Activated CD4-positive, alpha-beta T cell treated with anti-CD3 and anti-CD28 coated beads, Interleukin-2, amount 50 U/mL, for 48 hours (primary cell): ENCODE measurements at places on chromosomes 16 and 17.
A peak's percentile ranks its signal among the peaks of the same experiment; 100 is the strongest.

GRCh38 chr17:11565591-11565990 is 32.7 kb upstream of the DNAH9 start:
- no peak for DNase-seq

DNA sequence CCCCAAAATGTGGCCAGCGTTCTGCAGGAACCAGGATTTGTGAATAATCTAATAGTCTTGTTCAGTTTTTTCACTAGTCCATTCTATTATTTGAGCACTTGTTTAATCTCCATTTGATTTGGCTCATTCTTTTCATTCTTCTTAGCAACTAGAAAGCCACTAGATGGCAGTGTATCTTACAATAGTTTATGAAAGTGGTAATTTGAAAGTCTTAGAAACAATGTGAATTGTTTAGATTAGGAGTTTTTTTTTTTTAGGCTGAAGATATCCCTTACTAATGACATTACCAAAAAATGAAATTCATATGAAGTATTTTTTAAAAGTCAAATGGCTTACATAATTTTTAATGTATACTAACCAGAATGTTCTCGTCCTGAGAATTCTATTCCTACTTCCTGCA is 6.7 kb downstream of the ERI2 start:
- no peak for DNase-seq

DNA sequence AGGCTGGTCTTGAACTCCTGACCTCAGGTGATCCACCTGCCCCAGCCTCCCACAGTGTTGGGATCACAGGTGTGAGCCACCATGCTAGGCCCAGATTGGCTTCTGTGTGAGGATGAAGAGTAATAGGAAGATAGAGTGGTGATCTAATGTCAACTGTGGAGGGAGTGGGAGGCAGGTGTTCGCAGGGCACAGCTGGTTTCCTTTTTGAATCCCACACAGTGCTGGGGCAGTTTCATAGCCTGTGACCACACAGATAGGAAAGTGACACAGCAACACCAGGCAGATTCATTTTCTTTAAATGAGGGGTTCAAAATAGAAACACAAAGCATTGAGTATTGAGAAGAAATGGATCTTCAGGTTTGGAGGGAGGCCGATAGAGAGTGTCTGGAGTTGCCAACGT is 540.3 kb downstream of the WWOX start:
- DNase-seq, result no peak

- no peak for DNase-seq
Measured at GRCh38 chr17:42692489-42692888, 10.2 kb downstream of the CNTNAP1 start.

GRCh38 chr17:19332371-19333131 is 30.0 kb downstream of the B9D1 start:
- DNase-seq, result peak; percentile 18

GRCh38 chr17:28274591-28275265 is 44.3 kb upstream of the TMEM97 start:
- no peak for DNase-seq

- DNase-seq, result no peak
Measured at GRCh38 chr17:69445132-69445531, 30.6 kb downstream of the MAP2K6 start.

DNA sequence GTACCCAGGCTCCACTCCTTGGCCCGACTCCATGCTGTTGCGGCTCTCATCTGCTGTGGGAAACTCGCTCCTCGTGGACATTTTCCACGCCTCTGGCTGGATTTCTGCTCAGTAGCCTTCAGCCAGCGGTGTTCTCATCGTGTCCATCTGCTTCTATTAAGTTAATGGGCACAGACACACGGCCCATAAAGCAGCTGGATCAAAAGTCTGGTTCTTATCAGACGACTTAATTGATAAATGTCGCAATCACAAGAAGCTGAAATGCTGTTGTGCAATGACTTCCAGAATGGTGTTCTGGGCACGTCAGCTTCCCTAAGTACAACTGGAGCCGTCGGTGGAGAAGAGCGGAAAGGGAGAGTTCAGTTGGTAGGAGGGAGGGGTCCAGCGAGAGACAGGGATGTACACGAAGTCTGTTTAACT is 211.7 kb upstream of the CHMP6 start:
- no peak for DNase-seq

DNA sequence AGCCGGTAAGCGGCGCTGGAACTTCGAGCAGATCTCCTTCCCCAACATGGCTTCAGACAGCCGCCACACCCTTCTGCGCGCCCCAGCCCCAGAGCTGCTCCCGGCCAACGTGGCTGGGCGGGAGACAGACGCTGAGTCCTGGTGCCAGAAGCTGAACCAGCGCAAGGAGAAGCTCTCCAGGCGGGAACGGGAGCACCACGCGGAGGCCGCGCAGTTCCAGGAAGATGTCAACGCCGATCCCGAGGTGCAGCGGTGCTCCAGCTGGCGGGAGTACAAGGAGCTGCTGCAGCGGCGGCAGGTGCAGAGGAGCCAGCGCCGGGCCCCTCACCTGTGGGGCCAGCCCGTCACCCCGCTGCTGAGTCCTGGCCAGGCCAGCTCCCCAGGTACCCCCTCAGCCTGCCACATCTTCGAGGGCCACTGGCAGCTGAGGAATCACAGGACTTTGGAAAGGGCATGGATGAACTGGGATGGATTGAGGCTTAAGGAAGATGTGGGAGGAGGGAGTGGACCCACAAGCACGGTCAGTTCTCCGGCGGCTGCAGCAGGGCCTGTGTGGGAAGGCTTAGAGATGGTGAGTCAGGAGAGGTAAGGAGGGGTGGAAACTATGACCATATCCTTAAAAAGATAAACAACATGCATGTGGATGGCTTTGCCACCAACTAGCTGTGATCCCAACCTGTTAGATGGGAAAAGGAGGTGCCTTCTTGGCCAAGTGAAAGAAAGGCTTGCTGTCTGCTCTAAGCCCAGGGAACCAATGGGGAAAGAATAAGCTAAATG is 3.4 kb upstream of the LLGL2 start:
- DNase-seq, result no peak

GRCh38 chr17:27216836-27217235 is 77.1 kb upstream of the WSB1 start:
- DNase-seq, result no peak

DNA sequence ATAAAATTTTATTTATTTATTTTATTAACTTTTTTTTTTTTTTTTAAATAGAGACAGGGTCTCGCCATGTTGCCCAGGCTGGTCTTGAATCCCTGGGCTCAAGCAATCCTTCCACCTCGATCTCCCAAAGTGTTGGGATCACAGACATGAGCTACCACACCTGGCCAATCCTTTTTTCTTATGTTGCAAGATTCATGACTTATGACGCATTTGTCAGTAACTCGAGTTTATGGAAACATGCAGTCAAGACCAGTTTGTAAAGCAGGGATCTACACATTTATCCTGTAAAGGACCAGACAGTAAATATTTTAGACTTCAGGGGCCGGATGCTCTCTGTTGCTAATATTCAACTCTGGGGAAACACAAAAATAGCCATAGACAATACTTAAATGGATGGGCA is 9.4 kb upstream of the MAP2K6 start:
- no peak for DNase-seq

DNA sequence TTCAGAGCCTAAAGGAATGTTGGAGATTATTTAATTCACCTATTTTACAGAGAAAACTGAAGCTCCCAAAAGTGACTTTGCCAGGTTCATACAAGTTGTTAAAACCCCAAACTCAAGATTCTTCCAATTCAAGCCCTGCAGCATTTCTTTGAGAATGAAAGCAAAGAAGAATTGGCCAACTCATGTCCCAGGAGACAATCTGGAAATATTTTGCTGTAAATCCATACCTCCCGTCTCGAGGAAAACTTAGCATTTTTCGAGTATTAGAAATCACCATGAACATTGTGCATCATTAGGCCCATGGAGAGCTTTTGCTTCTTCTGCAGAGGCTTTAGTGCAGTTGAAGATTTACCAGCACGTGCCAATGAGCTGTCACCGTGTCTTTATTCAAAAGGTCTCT is 176.4 kb upstream of the KCNJ16 start:
- no peak for DNase-seq

GRCh38 chr16:72862090-72862489 is 185.8 kb downstream of the ZFHX3 start:
- DNase-seq, result no peak

DNA sequence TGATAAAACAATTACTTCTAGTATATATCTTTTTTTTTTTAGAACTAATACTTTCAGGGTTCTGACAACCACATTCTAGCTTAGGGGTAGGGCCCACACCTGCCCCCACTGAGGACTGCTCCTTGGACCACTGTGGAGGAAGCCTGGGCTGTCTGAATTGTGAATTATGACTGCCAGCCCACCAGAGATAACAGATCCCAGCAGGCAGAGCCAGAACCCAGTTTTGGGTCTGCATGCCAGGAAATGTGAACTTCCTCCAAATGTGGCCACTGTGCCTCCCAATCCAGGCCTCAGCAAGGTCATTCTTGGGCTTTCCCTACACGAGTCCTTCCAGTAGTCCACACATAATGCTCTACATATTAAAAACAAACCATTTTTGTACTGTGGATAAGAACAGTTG is 15.9 kb downstream of the VEZF1 start:
- DNase-seq, result no peak

- DNase-seq, result no peak
Measured at GRCh38 chr16:11547118-11547916, 39.4 kb downstream of the LITAF start.

GRCh38 chr17:38563362-38564253 is 42.1 kb downstream of the SRCIN1 start:
- DNase-seq, result no peak

DNA sequence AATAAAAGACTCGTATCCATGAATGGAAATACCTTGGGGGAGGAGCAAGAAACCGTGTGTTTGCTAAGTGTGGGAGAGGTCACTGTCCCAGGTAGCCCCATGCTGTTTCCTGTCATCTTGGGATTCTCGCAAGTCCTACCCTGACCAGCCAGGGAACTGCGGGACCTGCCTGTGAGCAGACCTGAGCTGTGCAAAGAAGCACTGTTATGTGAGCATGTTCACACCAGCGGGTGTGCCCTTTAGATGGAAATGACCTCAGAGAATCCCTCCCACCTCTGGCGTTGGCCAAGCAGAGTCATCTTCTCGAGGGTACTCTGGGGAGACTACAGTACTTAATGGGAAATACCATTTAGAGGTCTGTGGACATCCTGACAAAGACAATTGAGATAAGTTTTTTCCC is 127.0 kb upstream of the MON1B start:
- no peak for DNase-seq

GRCh38 chr17:80790981-80791742 is 200.5 kb upstream of the CHMP6 start:
- no peak for DNase-seq

DNA sequence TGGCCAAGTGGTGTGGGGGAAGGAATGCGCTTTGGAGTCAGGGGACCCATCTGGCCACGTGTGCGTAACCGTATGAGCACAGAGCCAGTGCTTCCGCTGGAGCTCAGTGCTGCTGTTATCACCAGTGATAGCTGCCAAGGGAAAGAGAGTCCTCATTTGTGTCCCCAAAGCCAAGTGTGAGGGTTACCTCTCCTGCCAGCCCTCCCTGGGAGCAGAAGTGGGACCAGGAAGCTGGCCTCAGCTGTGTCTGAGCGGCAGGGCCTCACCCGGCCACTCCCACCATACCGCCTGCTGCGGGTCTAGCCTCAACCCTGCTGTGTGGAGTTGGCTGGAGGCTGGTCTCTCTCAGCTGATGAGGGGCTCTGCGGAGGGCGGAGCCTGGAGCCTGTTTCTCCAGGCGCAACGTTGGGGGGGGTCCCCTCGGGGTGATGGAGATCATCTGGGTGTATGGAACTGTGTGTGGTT is 44.5 kb downstream of the MEAK7 start:
- no peak for DNase-seq

GRCh38 chr17:63246344-63246743 is 199.8 kb downstream of the CYB561 start:
- no peak for DNase-seq

- no peak for DNase-seq
Measured at GRCh38 chr16:23506606-23506994, 3.7 kb downstream of the GGA2 start.

GRCh38 chr16:57145046-57146021 is 40.5 kb downstream of the PSME3IP1 start:
- no peak for DNase-seq

GRCh38 chr17:42358434-42358833 is 29.8 kb downstream of the STAT3 start:
- DNase-seq, result no peak

- peak; percentile 36 for DNase-seq
Measured at GRCh38 chr17:6755731-6756184, at the start of gene XAF1. Gene XAF1 (plus strand): TSS chr17:6756046. CDS start chr17:6756079, 33 bp downstream.

- DNase-seq, result no peak
Measured at GRCh38 chr17:70070305-70071027, 4.6 kb upstream of the KCNJ16 start.

DNA sequence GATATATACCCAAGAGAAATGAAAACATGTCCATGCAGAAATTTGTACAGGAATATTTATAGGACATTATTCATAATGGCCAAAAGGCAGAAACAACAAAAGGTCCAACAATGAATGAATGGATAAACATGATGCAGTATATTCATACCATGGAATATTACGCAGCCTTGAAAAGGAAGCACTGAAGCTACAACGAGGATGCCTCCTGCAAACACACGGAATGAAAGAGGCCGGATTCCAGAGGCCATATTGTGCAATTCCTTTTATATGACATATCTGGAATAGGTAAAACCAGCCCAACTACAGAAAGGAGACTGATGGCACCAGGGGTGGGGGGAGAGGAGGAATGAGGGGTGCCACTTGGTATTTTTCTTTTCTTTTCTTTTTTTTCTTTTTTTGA is 14.5 kb upstream of the CHMP6 start:
- DNase-seq, result no peak

DNA sequence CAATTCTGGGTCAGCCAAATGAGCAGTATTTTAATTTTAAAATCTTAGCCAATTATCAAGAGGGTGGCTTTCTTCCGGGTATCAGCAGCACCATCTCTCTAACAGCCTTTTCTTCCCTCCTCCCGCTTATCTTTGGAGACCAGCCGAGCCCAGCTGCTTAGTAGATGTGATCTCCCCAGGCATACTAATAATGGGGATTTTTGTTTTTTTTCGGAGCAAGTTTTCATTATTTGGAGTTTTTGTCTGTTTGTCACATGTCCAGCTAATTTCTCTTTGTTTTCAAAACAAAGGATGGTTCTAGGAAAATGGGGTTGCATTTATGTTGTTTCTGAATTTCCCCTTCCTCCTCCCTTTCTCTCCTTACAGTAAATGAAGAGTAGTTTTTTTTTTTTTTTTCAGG is 170.5 kb upstream of the MPHOSPH6 start:
- DNase-seq, result no peak

GRCh38 chr17:77204536-77204935 is 63.8 kb downstream of the SEC14L1 start:
- DNase-seq, result no peak

- no peak for DNase-seq
Measured at GRCh38 chr17:33024688-33025486, 33.2 kb downstream of the SPACA3 start.

DNA sequence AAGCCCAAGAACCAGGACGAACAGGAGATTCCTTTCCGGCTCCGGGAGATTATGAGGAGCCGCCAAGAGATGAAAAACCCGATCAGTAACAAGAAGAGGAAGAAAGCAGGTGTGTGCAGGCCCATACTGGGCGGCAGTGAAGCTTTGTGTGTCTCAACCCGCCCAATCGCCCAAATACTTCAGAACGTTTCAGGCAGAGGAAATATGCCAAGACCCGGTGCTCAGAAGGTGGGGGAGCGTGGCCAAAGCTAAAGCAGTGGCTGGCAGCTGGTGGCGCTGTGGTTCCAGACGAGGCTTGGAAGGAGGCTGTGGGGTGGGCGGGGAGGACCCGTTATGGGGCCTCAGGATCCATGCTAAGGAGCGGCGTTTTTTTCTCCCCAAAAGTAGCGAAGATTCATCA is 1.2 kb downstream of the CCDC137 start:
- peak; percentile 24 for DNase-seq
